ENCODE measurements at places on chromosomes 1 and 21.
A peak's percentile ranks its signal among the peaks of the same experiment; 100 is the strongest.

- peaks cover 25% of the 10 kb centered on the region for H3K4me1 ChIP-seq
- no peak overlapping the region for H3K4me3 ChIP-seq
- H3K27me3 ChIP-seq: no peaks in the 10 kb centered on the region
- no peak for DNase-seq
Observed at GRCh38 chr1:65418522-65419185, 1.8 kb upstream of the LEPR start.

DNA sequence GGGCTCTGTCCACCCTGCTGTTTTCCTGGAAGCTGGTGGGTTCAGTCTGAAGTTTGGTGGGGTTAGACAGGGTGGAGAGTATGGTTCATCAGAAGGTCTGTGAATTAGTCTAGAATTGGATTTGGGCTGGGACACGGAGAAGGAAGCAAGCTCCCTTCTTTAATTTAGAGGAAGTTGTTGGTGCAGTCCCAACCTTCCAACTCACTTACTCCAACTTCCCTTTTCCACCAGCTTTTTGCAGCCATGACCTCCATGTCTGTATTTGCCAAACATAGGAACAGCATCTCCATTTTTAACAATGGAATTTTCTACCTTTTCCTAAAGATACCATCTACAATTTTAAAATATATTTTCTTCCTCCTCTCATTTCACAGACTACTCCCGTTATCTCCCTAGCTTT is 28.5 kb upstream of the PRELP start:
- DNase-seq: peak; percentile 37
- H3K36me3 ChIP-seq: no peaks in the 10 kb centered on the region
- H3K27ac ChIP-seq: no peak overlapping the region
- H3K27me3 ChIP-seq: peaks cover 9% of the 10 kb centered on the region

DNA sequence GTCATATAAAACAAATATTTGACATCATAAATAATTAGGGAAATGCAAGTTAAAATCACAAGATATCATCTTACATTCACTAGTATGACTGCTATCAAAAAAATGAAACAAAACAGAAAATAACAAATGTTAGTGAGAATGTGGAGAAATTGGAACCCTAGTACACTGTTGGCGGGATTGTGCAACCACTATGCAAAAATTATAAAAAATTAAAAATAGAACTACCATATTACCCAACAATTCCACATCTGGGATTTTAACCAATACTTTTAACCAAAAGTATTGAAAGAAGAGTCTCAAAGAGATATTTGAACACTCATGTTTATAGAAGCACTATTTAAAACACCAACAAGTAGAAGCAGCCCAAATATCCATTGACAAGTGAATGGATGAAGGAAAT is 797.2 kb upstream of the ADAMTS5 start:
- no peaks in the 10 kb centered on the region for H3K27me3 ChIP-seq
- no peak for DNase-seq
- no peak overlapping the region for H3K27ac ChIP-seq

DNA sequence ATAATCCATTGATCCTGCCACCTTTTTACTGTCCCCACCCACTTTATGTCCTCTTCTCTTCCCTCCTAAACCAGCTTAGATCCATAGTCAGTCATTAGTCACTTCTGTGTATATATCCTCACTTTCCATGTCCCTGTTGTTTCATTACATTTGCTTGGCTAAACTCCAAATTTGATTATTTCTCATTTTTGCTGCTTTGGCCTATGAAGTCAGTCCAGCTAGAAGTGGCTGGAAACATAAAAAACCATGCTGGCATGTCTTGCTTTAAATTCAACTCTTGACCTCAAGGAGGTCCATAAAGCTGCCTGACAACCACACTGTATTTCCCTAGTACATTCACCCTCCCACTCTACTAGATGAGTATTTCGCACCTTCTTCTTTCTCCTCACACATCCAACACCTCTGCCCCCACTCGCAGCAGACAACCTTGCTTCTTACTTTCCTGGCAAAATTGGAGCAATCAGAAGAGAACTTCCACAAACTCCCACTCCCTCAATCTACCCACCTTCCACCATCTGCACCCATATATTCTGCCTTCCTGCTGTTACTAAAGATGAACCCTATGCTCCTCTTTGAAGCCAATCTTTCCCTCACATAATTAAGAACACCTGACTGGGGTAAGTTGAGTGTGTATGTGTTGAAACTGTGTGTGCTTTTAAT is 72.1 kb downstream of the ZNF648 start:
- DNase-seq: no peak
- H3K4me1 ChIP-seq: no peaks in the 10 kb centered on the region
- no peaks in the 10 kb centered on the region for H3K36me3 ChIP-seq
- no peaks in the 10 kb centered on the region for H3K27me3 ChIP-seq
- H3K4me3 ChIP-seq: no peak overlapping the region
- H3K27ac ChIP-seq: no peak overlapping the region

- H3K27ac ChIP-seq: no peak overlapping the region
- peaks cover 8% of the 10 kb centered on the region for H3K4me1 ChIP-seq
- H3K27me3 ChIP-seq: no peaks in the 10 kb centered on the region
- peak; percentile 19 for DNase-seq
- no peaks in the 10 kb centered on the region for H3K36me3 ChIP-seq
Observed at GRCh38 chr1:182829285-182829932, 9.7 kb upstream of the DHX9 start.

DNA sequence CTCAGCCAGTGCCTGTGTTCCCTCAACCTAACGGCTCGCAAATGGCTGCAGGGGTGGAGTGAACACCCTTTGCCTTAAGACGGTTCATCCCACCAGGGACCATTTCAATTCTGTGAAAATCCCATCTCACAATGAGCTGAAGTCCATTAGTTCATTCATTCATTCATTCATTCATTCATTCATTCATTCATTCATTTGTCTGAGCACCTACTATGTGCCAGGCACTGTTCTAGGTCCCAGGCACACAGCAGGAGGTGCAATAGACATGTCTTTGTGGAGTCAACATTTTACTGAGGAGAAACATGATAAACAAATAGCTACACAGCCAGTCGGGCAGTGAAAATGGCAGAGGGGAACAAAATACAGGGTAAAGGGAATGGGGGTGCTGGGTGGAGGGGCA is 618.8 kb downstream of the MATN1 start:
- H3K27ac ChIP-seq: no peak overlapping the region
- H3K36me3 ChIP-seq: no peaks in the 10 kb centered on the region

- no peaks in the 10 kb centered on the region for H3K4me1 ChIP-seq
- H3K27me3 ChIP-seq: no peaks in the 10 kb centered on the region
- H3K27ac ChIP-seq: no peak overlapping the region
- no peaks in the 10 kb centered on the region for H3K36me3 ChIP-seq
- no peak for DNase-seq
- no peak overlapping the region for H3K4me3 ChIP-seq
Observed at GRCh38 chr1:180672105-180672504, 40.3 kb downstream of the XPR1 start.

- H3K27ac ChIP-seq: no peak overlapping the region
- H3K4me1 ChIP-seq: no peaks in the 10 kb centered on the region
- H3K27me3 ChIP-seq: no peaks in the 10 kb centered on the region
- no peaks in the 10 kb centered on the region for H3K36me3 ChIP-seq
- no peak for DNase-seq
Observed at GRCh38 chr1:214021321-214021720, 33.5 kb downstream of the PROX1 start.

GRCh38 chr1:85344256-85344694 is 67.8 kb upstream of the BCL10 start:
- H3K4me3 ChIP-seq: no peak overlapping the region
- no peak for DNase-seq
- no peaks in the 10 kb centered on the region for H3K4me1 ChIP-seq
- no peak overlapping the region for H3K27ac ChIP-seq
- no peaks in the 10 kb centered on the region for H3K36me3 ChIP-seq
- H3K27me3 ChIP-seq: no peaks in the 10 kb centered on the region

DNA sequence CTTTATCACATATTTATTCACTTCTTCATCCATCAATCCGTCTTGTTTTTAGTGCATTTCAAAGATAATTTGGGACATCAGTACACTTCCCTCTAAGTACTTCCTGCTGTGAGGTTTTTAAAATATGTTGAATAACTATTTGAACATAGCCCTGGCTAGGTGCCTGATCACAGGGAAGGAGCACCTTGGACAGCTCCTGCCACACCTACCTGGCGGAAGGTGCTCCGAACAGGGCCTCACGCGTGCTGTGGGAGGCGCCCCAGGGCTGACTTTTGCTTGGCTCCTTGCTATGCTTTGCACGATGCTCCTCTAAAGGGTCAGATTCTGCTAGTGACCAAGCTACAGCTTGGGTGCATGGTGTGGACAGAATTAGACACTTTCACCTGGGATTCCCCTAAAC is 4.9 kb upstream of the ATXN7L2 start:
- H3K36me3 ChIP-seq: no peaks in the 10 kb centered on the region
- peaks cover 38% of the 10 kb centered on the region for H3K27me3 ChIP-seq
- no peak overlapping the region for H3K4me3 ChIP-seq
- no peak overlapping the region for H3K27ac ChIP-seq
- DNase-seq: no peak

- H3K36me3 ChIP-seq: no peaks in the 10 kb centered on the region
- peak; percentile 56 for DNase-seq
- peaks cover 10% of the 10 kb centered on the region for H3K4me1 ChIP-seq
- no peak overlapping the region for H3K4me3 ChIP-seq
- H3K27me3 ChIP-seq: no peaks in the 10 kb centered on the region
- no peak overlapping the region for H3K27ac ChIP-seq
Observed at GRCh38 chr1:208445758-208446203, 201.6 kb upstream of the PLXNA2 start.

GRCh38 chr1:117671781-117672501 is 66.1 kb downstream of the TENT5C start:
- no peaks in the 10 kb centered on the region for H3K27me3 ChIP-seq
- peak; percentile 23 for DNase-seq
- H3K36me3 ChIP-seq: no peaks in the 10 kb centered on the region
- no peaks in the 10 kb centered on the region for H3K4me1 ChIP-seq
- H3K4me3 ChIP-seq: no peak overlapping the region

DNA sequence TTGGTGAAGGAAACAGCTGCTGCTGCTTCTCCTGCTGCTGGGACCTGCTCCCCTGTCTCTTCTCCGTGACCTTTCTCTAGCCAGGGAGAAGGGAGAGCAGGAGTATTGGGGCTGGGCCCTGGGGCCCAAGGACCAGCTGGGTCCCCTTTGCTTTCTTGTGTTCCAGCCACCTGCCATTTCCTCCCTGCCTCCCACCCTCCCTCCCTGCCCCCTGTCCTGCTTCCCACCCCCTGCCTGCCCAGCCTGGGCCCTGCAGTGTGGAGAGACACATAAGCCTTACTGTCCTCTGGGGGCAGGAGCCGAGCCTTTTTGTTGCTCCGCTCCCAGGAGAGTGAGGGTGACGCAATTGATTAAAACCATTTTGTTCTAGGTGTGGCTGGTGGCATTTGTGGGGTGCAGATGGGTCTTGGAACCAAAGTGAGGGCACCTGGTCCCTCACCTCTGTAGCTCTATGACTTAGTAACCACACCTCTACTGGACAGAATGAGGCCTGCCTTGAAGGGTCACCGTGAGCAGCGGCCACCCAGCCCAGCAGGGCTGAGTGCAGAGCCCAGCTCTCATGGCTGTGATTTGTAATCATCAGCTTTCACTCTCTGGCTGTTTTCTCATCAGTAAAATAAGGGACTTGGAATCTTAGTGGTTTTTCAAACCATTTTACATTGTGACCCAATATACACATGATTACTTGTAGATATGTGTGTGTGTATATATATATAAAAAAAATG is 13.9 kb upstream of the TMEM222 start:
- no peak overlapping the region for H3K27ac ChIP-seq
- no peaks in the 10 kb centered on the region for H3K27me3 ChIP-seq
- H3K36me3 ChIP-seq: peaks cover 43% of the 10 kb centered on the region

GRCh38 chr1:115596080-115596780 is 45.5 kb upstream of the VANGL1 start:
- no peaks in the 10 kb centered on the region for H3K27me3 ChIP-seq
- no peak overlapping the region for H3K4me3 ChIP-seq
- no peak overlapping the region for H3K27ac ChIP-seq
- no peak for DNase-seq
- peaks cover 4% of the 10 kb centered on the region for H3K4me1 ChIP-seq
- no peaks in the 10 kb centered on the region for H3K36me3 ChIP-seq

DNA sequence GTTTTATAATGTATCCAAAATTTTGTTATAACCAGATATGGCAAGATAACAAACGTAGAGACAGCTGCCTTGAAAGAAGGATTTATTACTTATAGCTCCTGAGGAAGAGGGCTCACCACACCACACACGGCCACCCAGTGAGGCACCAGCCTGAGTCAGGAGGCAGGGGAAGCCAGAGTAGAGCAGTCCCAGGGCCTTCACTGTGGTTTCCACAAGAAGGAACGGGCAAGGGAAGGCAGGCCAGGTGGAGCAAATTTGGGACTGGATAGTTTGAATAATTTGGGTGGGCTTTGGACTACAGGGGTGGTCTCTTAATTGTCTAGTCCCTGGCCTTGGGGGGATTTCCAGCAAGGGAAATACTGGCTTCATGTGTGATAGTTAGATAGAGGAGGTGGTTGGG is 72.5 kb downstream of the RRAGC start:
- no peak overlapping the region for H3K27ac ChIP-seq
- no peaks in the 10 kb centered on the region for H3K4me1 ChIP-seq
- DNase-seq: no peak
- H3K36me3 ChIP-seq: no peaks in the 10 kb centered on the region

DNA sequence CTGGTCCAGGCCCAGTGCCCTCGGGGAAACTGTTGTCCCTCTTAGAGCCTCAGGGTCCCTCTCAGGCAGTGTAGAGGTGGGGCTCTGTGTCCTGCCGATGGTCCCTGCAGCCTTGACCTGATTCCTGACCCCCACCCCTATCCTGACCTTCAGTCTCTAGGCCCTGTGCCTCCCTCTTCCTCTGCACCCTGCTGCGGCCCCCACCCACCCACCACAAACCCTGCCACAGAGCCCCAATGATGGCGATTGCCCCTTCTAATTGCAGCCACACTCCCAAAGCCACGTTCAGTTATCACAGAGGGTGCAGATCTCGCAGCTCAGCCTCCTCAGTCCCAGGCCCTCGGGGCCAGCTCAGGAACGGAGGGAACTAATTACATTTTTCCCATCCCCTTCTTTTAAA is 99.7 kb downstream of the PAX7 start:
- H3K4me3 ChIP-seq: no peak overlapping the region
- H3K4me1 ChIP-seq: no peaks in the 10 kb centered on the region
- H3K27ac ChIP-seq: no peak overlapping the region
- DNase-seq: no peak
- H3K36me3 ChIP-seq: no peaks in the 10 kb centered on the region
